ENCODE measurements at places on chromosomes 5 and 9. TPM values are rescaled to one million over a fixed set of nuclear protein-coding genes. Genes with fewer than 3 reads are reported as not detected.

DNA sequence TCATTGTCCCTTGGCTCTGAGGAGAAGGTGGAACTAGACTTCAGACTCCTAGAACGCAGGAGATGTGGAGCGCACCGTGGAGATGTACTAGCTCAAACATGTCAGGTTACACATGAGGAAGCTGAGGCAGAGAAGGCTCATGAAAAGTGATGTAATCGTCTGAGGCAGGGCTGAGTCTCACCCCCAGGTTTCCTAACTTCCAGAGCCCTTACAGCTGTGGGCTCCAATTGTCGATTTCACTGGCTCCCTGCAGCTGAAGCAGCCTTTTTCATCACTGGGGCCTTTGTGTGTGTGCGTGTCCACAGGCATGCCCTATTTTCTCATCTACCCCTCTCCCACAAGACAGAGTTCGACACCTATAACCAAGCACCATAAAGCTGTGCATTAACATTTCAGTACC, 370.6 kb downstream of the NTRK2 start:
- DNase-seq, result no peak

GRCh38 chr5:86894056-86894455, 276.3 kb downstream of the COX7C start:
- DNase-seq, result no peak

DNA sequence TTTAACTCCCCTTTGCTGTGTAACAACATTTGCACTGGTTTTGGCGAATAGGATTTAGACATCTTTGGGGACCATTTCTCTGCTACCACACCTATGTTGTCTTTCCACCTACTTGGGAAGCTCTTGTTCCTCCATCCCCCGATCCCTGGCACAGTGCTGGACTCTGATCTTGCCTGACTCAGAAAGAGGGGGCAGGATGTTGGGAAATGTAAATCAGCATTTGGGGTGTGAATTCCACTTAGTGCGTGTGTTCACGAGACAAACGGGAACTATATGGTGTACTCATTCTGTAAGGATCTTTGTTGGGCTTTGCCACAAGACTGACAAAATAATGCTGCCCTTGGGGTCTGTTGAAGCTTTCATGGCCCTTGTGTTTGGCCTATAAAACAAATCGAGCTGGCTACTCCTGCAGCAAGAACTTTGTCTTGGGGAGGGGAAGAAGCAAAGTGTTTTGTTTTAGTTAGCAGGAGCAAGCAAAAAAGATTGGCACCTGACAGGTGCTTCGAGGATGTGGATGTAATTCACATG, 18.5 kb downstream of the TMEM268 start:
- DNase-seq, result no peak

DNA sequence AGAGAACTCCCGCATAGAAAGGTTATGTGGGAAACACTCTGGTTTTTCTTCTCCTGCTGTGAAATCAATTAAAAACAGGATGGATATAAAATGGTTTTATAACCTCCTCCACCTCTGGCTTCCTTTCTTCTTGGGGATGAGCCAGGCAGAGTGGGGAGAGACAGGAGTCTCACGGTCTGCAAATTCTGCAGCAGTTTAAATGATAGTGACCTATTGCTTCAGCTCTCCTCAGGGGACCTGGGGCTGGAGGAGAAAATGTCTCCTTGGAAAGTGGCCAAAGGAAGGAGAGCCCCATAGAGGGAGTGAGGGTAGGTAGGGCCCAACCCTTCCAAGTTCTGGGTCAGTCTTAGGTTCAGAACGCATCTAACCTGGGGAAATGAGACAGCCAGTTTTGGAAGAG, 118.8 kb downstream of the MTX3 start:
- DNase-seq, result no peak

GRCh38 chr9:68739621-68740174, 34.7 kb downstream of the PIP5K1B start:
- DNase-seq, result no peak

GRCh38 chr5:81759632-81760005, 8.7 kb upstream of the SSBP2 start:
- no peak for DNase-seq

GRCh38 chr9:91557327-91557726, 133.7 kb upstream of the NFIL3 start:
- no peak for DNase-seq

DNA sequence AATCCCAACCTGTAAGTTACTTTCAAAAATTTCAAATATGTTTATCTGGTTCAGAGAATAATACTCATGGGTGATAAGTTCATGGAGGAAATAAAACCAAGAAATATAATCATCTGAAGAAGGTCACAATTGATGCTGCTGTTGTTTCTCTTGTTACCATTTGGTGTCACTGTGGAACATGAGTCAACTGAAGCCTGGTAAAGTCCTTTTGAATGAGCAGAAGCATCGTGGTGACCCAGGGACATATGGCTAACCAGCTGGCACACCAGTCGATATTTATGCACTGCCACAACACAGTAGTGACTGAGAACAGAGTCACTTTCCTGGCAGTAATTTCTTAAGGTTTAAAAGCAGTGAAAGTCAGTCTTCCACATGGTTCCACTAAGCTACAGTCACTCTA, 612.9 kb upstream of the TLE4 start:
- DNase-seq, result no peak

- DNase-seq, result no peak
Measured at GRCh38 chr9:135779571-135779970, 77.6 kb downstream of the KCNT1 start.

DNA sequence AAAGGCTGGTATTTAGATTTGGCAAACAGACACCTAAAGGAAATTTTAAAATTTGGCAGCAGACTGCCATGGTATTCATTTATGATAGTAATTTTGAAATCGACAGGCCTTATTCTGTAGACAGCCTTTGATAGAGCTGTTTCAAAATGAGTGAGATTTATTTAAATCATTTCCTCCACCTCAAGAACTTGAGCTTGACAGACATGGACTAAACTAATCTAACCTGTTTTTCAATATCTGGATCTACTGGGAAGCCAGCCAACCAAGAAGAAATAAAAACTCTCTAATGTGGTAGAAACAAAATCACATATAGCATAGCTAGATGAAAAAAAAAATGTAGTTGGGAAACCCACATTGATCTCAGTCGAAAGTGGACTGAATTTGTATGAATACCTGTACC, 56.9 kb upstream of the RASA1 start:
- no peak for DNase-seq

DNA sequence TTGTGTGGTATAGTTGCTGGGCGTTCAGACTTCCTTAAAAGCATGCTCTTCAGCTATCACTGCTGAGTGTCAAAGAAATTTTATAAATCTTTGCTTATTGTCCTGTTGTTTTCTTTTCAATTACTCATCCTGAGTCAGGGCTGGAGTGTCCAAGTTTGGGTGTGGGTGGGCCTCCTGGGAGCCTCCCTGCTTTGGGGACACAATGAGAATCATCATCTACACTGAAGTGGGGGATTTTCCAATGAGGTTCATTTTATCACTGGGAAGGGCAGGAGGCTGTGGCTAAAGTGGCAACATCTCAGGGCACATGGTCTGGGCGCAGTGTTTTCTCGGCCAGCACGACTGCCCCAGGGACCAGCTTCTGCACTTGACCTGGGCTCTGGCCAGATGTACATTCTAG, 19.5 kb downstream of the GFPT2 start:
- no peak for DNase-seq

DNA sequence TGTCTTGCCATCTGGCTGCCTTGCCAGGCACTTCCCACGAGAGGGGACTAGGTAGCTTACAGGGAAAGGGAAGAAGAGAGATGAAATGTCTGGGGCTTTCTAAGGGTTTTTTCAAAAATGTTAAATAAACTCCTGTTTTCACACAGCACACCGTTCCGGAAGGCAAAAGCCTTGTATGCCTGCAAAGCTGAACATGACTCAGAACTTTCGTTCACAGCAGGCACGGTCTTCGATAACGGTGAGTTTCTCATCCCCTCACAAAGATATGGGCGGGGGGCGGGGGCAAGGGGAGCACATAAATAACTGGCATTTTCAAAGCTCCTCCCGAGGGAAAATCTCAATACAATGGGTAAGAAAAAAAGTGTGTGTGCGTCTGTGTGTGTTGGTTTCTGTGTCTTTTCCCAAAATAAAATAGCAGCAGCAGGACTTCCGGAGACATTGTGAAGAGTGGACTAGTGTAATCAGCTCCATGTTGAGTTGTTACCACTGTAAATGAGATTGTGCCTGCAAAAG, 189.6 kb downstream of the NR3C1 start:
- no peak for DNase-seq

GRCh38 chr9:86975036-86975435, 27.7 kb upstream of the GAS1 start:
- no peak for DNase-seq

DNA sequence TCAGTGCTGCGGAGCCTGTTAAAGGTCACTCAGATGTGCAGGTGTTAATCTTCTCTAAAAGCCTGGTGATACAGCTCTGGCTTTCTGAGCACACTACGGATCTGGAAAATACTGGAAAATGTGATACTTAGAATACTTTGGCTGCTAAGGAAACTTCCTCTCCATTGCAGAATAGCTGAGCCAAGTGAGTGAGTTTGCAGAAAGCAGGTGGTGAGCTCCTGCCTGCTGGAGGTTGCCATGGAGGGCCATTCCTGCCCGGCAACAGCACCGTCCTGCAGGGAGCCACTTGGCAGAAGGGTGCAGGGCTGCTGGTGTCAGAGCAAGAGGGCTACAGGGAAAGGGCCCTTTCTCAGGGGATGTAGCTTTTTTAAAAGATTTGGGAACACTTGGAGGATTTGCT, 40.7 kb downstream of the SECISBP2 start:
- DNase-seq, result no peak

DNA sequence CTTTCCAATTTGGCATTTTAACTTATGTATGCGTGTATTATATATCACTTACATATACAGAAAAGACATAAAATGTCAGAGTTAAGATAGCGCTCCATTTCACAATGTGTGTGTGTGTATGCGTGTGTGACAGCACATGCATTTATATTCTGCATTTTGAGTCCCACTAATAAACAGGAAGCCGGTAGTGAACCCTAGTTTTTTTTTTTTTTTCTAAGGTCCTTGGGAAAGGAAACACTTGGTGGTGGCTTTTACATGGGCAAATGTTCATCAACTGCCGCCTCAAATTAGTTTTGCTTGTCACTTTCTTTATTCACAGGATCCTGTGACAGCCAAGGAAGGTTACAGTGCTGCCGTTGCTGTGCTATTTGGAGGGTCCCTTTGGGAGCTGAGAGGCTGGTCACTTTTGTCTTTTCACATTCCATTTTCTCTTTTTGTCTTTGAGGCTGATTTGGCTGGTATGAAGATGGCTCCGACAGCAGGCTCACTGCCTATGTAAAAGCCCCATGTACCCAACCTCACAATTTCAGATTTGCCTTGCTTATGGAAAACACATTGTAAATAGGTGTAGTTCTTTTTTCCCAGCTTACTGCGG, 298.9 kb downstream of the CSNK1G3 start:
- no peak for DNase-seq

- DNase-seq, result no peak
Measured at GRCh38 chr5:172859966-172860365, 25.9 kb downstream of the ERGIC1 start.

GRCh38 chr9:85212209-85212608, 529.5 kb downstream of the AGTPBP1 start:
- peak; percentile 77 for DNase-seq

DNA sequence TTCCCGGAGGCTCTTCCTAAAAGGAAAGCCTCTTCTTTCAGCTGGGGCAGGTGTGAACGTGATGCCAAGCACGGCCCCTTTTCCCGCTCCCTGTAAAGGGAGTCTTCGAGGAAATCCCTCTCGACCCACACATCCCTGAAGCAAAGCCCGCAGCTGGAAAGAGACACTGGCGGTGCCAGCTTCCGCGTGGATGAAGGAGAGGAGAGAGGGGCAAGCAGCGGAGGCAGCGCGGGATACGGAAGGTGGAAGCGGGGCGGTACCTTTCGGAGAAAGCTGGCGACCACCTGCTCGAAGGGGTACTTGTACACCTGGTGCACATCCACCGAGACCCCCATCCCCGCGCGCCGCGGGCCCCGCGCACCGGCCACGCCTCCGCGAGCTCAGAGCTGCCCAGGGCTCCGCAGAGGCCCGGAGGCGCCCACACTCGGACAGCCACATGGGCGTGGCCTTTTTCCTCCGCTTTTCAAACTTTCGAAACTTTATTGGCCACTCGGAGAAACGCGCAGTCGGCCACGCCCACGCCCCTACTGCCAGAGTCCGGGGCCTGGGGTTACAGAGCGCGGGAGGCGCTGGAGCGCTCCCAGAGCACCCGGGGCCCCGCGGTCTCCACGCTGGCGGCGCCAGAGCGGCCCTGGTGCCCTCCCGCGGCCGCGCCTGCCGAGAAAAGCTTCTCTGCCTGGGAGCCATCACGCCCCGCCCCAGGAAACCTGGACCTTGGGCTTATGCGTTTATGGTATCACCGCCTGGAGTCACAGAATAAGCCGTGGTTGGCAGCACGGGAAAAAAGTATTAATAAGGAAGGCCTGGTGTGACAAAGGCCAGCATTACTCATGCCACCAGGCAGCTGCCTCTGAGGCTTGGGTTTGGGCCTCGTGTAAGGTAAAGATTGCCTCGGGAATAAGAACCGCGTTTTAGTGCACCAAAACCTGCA, at the start of gene PRELID2:
PRELID2 (minus strand) TSS at position 426 of the 931 bp plus-strand sequence; CDS start at position 335, 91 bp downstream.
- peak; percentile 45 for DNase-seq

- DNase-seq, result no peak
Measured at GRCh38 chr5:141839015-141839513, 39.1 kb downstream of the PCDH1 start.

GRCh38 chr5:73805449-73805848, 179.5 kb downstream of the ARHGEF28 start:
- DNase-seq, result no peak

DNA sequence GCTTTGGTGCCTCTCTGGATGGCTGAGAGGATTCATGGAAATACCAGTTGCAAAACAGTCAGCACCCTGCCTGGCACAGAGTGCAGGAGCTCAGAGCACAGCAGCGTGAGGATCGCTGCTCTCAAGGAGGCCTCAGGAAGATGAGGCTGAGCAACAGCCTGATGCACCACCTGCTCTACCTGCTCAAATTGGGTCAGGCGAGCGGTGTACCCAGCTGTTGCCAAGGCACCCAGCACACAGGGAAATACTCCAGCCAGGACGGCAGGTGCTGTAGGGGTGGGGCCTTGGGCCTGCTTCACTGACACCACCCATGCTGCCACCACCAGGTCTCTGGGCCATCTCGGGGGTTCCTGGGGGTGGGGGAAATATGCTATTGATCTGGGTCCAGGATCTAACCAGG, 4.3 kb downstream of the EEIG1 start:
- no peak for DNase-seq

DNA sequence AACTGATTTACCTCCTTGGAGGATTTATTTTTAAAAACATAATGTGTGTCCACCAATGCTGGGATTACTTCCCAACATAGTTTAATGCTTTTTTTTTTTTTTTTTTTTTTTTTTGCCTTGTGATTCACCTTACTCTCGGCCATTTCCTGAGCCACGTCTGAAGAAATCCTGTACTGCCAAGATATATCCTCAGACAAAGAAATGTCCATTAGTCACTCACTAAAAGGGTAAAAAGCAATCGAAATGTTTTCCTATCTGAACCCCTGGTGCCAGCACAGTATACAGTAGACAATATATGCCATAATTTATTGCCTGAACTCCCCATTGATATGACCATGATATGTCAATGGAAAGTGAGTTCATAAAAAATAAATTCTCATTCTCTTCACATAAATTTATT, 344.1 kb downstream of the BNC2 start:
- no peak for DNase-seq

MTMR12 gene
- 24.6 TPM for total RNA-seq

MLLT3 gene
- 16.2 TPM for total RNA-seq
